ENCODE measurements at places on chromosomes 3 and 15. TPM values are rescaled to one million over a fixed set of nuclear protein-coding genes. Genes with fewer than 3 reads are reported as not detected.

SH2D7 gene
- polyA plus RNA-seq = not detected

SCAMP5 gene
- not detected for polyA plus RNA-seq

- no peak for DNase-seq
These were observed 85.0 kb upstream of the P3H2 start for GRCh38 chr3:190205739-190206138.

DNA sequence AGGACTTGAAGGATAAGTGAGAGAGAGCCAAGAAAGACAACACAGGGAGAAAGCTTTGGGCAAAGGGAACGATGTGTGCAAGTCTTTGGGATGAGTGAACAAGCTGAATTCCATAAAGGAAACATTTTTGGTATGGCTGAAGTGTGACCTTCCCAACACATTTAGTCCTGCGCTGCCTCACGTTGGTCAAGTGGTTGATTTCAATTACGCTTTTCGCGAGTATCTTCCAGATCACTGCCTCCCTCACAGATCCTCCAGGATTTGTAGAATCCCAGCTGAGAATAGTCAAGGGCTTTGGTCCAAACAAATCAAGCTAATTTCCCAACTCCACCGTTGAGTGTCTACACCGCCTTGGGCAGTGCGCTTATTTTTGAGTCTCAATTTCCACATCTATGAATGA, 338.4 kb upstream of the ADAMTS9 start:
- no peak for DNase-seq

ANKRD34C gene
- not detected for polyA plus RNA-seq

GRCh38 chr3:10505791-10506585, 602 bp upstream of the ATP2B2 start:
- no peak for DNase-seq
